GM19239 (cell line): ENCODE measurements at places on chromosomes 16 and 17.
A peak's percentile ranks its signal among the peaks of the same experiment; 100 is the strongest.

DNA sequence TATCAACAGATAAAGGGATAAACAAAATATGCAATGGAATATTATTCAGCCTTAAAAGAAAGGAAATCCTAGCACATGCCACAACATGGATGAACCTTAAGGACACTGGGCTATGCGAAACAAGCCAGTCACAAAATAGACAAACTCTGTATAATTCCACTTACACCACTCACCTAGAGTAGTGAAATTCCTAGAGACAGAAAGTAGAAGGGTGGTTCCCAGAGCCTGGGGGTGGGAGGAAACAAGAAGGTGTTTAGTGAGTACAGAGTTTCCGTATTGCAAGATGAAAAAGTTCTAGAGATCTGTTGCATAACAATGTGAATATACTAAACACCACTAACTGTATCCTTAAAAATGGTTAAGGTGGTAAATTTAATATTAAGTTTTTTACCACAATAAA is 10.0 kb downstream of the SPOP start:
- no peak for DNase-seq

DNA sequence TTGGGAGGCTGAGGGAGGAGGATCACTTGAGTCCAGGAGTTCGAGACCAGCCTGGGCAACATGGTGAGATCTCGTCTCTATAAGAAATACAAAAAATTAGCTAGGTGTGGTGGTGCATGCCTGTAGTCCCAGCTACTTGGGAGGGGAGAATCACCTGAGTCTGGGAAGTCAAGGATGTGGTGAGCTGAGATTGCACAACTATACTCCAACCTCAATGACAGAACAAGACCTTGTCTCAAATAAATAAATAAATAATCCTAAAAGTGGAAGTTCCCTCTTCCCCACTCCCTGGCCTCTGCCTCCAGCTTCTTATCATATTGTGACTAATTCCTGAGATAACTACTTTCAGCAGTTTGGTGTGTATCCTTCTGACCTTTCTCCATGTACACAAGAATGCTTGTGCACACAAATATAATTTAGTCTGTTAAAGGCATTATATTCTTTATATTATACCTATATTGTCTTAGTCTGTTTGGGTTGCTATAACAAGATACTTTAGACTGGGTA is 23.5 kb upstream of the DNAJA2 start:
- DNase-seq: no peak

DNA sequence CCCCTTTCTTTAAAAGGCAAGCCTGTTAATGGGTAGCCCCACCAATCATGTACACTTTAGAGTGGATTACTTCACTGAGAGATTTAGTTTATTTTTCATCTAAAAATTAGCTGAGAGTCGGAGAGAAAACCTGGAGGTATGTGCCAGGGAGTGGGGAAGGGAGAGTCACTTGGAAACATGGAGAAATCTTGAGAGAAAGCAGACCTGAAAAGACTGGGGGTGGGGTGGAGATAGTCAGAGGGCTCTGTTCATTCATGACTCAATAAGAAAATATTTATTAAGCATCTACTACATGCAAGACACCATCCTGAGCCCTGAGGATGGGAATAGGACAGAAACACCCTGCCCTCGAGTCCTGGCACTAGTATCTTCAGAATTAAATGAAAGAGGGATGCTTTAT is 27.4 kb upstream of the RCVRN start:
- DNase-seq: no peak

- DNase-seq: no peak
Observed at GRCh38 chr17:1820528-1821252, 9.0 kb downstream of the SMYD4 start.

- no peak for DNase-seq
Observed at GRCh38 chr17:17435323-17435722, 41.5 kb upstream of the MED9 start.

DNA sequence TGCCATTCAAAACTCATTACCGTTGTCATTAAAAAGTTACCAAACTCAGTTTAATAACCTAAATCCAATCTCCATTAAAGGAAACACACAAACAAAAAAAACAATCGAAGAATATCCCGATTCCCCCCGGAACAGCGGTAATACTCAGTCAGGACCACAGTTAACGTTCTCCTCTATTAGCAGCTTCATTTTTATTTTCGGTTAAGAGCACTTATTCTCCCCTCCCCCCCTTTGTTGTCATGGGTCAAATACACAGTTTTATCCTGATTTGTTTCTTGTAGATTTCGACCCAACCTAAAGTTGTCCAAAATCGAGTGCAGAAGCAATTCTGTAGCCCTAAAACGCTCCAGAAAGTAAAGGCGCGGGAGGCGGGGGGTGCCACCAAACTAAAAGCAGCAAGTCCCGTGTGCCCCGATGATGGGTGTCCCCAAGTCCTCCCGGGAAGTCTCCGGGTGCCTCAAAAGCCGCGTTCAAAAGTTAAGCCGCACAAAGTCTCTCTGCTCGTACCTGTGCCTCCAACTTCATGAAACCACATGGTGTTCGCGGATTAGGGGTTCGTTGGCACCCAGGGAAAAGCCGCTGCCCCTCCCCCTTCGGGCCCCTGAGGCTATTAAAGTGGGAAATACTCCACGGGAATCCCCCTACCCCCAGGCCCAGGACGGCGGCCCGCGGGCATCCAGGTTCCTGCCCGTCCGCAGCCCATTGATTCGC is 996 bp downstream of the SUMO2 start:
- peak; percentile 13 for DNase-seq
